ENCODE measurements at places on chromosomes 6 and 20.

DNA sequence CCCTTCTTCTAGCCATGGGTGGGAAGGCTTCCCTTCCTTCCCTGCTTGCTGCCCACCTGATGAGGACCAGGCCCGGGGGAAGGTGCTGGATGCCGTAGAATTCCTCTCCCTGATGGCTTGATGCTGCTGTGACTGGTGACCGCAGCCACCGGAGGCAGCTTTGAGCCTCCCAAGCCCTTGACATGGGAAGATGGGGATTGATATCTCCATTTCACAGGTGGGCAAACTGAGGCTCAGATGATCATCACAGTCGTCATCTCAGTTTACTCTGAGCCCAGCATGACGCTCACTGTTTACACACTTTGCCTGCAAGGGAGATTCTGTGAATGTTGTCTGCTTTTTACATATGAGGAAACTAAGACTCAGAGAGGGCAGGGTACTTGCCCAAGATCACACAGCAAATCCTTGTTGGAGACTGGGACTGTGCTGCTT lies 43.9 kb downstream of the SRC start:
- DNase-seq, result no peak

- no peak for DNase-seq
These were observed 130.4 kb downstream of the INSM1 start for GRCh38 chr20:20498076-20498861.

DNA sequence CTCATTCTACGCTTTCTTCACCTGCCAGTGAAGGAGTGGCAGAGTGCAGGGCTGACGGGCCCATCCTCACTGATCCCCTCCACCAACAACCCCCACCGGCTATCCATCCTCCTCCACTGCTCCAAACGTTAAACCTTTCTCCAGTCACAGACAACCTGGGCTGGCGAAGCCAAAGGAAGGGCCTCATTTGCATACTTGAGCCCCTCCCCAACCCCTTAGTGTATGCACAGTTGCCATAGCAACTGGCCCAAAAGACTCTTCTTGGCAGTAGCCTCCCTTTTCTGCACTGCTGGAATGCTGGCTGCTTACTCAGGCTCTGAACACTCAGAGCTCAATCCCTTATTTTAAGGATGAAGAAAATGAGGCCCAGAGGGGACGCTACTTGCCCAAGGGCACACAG lies 130.3 kb downstream of the GRM4 start:
- DNase-seq, result no peak

GRCh38 chr20:48983423-48984400 lies 62.2 kb downstream of the ARFGEF2 start:
- no peak for DNase-seq

DNA sequence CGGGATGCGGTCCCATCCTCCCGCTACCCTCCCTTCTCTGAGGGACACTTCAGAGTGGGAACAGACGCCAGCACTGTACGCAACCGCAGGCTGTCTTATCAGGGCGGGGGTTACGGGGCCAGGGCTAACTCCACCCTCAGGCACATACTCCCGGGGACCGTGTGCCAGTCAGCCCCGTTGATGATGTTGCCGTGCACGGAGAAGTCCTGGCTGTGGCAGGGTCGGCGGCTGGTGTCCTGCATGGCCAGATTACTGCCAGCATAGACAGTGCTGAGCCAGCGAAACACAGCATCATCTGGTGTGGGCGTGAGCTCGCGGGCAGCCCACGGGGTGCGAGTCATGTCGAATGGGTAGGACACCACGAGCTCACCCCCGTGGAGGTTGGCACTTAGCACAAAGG lies 5.0 kb downstream of the CPXM1 start:
- no peak for DNase-seq

DNA sequence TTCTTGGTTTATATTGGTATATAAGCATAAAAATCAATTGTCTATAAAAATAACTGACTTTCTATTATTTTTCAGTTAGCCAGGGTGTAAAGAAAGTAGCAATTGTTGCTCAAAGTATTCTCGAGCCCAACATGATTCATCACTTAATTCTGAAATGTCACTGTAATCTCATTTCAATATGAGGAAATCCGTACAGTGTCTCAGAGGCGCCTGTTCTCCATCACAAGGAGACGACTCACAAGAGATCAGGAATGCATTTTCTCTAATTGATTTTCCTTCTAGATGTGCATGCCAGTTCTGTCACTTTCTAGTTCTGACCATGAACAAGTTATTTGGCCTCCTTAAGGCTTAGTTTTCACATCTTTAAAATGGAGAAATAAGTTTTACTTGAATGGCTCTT lies 753.1 kb downstream of the MAFB start:
- DNase-seq, result no peak

GRCh38 chr6:24910331-24910960 lies 25.3 kb downstream of the RIPOR2 start:
- DNase-seq, result no peak

DNA sequence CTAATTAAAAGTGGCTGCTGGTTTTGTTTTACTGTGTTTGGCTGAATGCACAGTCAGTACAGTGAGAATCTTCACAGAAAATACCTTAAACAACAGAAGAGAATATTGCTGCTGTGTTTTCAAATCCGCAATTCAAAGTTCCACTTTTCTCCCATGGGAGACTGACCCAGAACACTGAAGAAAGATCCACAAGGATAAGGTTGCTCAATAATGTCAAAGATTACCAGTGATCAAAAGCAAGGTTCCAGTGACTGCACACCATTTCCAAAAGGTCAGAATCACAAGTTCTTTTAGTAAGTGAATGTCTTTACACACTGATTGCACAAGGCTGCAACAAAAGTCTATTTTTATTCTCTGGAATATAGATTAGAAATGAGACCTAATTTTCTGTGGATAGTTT lies 82.3 kb downstream of the EPHA7 start:
- DNase-seq, result no peak

DNA sequence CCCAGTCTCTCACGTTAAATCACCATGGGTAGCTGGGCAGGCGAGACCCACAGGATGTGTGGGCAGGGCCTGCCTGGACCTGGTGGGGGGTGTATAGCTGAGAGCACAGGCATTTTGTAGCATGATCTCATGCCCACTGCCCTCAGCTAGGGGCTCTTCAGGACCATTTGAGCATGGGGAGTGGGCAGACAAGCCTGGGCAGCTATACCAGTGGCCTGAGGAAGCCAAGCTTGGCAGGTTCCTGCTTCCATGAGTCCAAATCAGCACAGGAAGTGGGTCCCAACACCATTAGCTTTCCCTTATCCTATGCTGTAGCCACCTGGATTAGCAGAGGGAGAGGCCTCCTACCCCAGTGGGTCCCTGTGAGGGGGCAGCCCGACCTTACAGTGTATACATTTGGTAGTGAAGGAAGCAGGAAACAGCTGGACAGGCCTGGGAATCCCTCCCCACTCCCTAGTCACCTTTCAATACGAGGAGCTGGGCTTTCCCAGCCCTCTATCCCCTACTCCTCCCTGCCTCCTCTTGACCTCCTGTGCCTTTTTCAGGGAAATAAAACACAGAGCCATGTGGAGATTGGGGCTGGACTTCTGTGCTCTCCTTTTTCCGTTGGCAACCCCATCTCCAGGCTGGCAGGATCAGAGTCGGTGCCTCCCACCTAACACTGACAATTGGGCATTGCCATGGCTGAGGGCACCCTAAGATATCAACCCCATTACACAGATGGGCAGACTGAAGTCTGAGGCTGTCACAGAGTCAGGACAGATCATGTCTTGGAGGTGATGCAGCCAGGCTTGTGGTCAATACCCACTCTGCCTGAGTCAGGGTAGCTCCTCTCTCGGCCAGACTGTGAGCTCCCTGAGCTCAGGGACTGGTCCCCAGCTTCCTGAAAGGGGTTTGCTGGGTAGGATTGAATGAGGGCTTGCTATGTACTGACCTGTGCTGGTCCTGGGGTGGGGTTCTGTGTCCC lies 59.8 kb downstream of the MRPL14 start:
- no peak for DNase-seq

DNA sequence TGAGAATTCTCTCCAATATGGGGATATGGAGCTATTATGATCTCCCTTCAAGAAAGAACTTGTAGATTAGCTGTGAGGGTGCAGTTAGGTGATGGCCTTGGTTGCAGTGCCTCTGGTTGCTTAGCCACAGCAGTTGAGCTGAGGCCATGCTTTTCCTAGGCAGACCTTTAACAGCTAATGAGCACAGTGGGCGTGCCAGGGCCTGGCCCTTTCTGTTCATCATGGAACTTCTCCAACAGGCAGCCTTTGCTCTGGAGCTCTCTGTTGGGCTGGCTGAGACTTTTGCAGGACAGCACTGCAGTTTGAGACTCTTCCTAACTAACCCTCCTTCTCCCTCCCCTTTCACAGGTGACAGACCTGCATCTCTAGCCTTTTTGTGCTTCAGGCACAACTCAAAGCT lies 39.7 kb upstream of the TMEM170B start:
- no peak for DNase-seq

GRCh38 chr6:85453490-85453889 lies 3.6 kb downstream of the NT5E start:
- no peak for DNase-seq

DNA sequence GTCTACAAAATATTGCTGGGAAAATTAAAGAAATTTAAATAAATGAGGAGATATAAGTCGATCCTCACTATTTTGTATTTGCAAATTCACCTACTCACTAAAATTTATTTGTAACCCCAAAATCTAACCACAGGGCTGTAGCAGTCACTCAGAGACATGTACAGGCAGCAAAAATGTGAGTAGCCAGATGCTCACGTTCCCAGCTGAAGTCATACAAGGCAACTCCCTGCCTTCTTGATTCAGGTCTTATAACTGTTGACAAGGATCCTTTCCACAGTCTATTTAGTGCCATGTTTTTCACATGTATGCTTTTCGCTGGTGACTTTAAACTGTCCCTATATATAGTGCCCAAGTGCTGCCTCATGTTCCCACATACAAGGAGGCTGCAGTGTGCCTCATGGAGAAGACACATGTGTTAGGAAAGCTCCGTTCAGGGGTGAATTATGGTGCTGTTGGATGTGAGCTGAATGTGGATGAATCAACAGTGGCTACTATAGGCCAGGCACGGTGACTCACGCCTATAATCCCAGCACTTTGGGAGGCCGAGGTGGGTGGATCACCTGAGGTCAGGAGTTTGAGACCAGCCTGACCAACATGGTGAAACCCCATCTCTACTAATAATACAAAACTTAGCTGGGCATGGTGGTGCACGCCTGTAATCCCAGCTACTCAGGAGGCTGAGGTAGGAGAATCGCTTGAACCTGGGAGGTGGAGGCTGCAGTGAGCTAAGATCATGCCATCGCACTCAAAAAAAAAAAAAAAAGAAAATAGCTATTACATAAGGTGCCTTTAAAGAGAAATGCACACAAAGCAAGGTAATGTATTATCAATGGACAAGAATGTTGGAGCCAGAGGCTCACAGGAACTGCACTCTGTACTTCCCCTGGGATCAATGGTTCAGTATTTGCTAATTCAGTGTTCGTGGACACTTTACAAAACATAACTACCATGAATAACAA lies 55.3 kb downstream of the STK35 start:
- no peak for DNase-seq

GRCh38 chr6:101113468-101114260 lies 232.5 kb upstream of the ASCC3 start:
- no peak for DNase-seq

- no peak for DNase-seq
These were observed 1.5 kb downstream of the FAM162B start for GRCh38 chr6:116763906-116764628.

- no peak for DNase-seq
These were observed 288.1 kb upstream of the PRDM1 start for GRCh38 chr6:105797983-105798453.

- no peak for DNase-seq
These were observed 64.0 kb downstream of the BLOC1S5 start for GRCh38 chr6:8000188-8000596.

- DNase-seq, result no peak
These were observed 14.3 kb downstream of the TBPL1 start for GRCh38 chr6:133967347-133967746.

- no peak for DNase-seq
These were observed 84.5 kb upstream of the PRND start for GRCh38 chr20:4637081-4637797.

DNA sequence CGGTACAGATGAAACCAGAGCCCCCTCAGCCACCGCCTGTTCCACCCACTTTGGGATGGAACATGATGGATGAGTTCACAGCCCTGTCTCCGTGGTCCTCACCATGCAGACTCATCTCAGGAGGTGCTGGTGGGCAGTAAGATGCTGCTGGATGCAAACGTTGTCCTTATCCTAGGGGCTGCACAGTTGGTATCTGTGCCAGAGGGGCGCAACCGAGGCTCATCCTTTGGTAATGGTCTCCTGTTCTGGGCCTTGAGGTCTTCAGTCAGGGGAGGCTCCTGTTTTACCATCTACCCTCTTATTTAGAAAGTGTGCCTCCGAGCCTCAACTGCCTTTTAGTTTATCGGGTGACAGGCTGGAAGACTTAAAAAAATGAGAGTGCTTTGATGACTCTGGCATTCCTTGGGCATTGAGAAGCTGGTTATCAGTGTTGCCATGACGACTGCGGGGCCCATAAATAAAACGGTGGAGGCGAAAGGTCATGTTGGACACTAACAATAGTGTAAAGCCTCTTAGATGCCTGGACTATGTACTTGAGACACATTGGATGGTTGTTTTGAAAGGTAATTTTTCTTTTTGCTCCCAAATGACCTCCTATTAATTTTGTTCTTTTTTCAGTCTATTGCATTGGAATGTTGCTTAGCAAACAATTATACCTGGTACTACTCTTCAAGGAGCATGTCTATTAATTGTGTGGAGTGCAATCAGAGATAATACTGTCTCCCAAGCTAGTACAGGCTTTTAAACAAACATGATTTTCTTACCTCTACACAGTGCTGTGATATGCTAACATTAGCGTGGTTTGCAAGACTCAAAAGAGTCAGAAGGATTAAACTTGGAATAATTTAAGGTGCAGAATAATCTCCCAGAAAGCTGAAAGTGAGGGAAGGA lies 74.2 kb upstream of the DSP start:
- DNase-seq, result no peak

- no peak for DNase-seq
These were observed 23.9 kb upstream of the DACT2 start for GRCh38 chr6:168343239-168344150.

DNA sequence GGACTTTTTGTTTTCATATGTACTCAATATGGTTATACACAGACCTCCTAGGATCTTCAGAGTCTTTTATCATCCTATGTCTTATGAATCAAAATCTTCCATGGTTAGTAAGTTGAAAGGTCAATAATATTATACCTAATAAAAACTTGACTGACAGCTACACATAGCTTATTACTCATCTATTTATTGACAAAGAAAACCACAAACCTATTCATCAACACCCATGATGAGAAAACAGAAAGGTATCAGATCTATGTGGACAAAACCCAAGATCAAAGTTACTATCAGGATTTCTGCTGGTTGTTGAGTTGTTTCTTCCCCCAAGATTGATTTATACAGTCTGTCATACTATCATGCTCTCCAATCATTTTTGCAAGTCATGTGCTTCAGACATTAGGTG lies 460.1 kb upstream of the MANEA start:
- no peak for DNase-seq

GRCh38 chr20:53179749-53180148 lies 207.6 kb downstream of the TSHZ2 start:
- DNase-seq, result no peak

DNA sequence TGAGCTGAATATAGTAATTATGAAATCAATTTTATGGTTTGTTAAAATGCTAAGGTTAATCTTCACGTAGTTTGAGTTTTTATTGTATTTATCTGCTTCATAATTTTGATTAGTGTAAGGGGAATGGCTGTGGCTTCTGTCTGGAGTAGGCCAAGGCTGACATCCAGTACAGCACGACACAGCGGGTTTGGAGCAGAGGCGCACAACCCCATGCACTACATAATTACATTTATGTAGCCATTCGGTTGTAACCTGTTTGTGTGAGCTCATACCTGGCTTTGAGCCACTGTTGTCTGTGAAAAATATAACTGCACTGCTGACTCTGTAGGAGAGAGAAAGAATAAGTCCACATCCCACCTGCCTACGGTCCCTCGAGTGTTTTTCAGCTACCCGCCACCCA lies 615.5 kb downstream of the EYS start:
- DNase-seq, result no peak

All from right lobe of liver (tissue), 6 donors.